Vagina (tissue), 2 donors: ENCODE measurements at places on chromosomes 4 and X.

GRCh38 chr4:182339221-182339641 is 96.0 kb downstream of the TENM3 start:
- DNase-seq = no peak

DNA sequence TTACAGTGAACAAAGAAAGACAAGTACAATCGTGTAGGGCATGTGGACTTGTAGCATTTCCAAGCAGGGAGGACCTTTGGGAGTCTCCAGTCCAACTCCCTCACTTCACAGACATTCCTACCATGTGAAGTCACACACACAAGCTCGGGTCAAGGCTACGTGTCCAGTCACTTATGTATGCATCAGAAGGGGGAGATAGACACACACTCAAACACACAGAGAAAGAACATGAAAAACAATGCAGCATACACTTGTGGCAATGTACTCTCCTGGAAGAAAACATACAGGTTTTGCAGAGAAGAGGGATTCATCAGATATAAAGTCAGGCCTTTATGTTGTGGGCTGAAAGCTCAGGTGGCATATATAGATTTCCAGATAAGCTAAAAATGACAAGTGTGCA is 136.1 kb upstream of the MID1 start:
- DNase-seq = no peak

- no peak for DNase-seq
Measured at GRCh38 chr4:156764846-156765245, 206.8 kb downstream of the PDGFC start.

DNA sequence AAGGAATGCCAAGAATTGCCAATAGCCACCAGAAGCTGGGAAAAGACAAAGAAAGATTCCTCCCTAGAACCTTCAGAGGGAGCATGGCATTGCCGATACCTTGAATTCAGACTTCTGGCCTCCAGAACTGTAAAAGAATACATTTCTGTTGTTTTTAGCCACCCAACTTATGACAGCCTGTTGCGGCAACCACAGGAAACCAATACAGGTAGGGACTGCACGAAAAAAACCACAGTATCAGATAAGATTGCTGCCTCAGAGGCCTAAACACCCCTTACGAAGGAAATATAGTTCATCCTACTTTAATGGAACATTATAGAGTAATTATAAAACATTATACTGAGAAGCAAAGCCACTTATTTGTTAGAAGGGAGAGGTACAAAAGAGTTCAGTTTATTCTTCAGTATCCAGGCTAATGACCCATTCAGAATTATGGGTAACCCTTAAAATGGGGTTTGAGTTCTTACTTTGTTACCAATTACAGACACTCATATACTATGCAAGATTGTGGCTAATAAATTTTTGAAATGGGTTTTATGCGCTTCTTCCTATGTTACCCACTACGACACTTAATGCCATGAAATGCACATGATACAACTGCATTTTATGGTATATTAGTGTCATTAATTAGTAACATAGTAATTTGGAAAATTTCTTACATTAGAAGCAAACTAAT is 37.4 kb upstream of the SMIM10L2A start:
- no peak for DNase-seq

GRCh38 chr4:24544208-24544988 is 40.0 kb downstream of the DHX15 start:
- DNase-seq = no peak

DNA sequence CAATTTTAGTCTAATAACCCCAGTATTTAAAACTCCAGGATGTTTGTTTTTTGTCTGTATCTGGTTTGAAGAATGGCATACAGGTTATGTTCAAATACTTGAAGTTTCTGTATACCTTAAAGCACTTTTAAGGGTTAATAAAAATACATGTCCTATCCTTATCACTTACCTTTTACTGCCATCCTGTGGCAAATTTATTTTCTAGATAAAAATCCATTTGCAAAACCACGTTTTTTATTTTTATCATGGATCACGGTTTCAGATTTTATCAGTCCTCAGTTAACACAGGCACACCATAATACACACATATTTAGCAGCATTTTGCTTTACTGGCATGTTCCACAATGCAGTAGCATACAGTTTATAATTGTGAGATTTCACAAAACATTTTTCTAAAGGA is 113.3 kb upstream of the H2AZ1 start:
- DNase-seq = no peak

GRCh38 chr4:71184195-71184781 is 154.5 kb upstream of the SLC4A4 start:
- no peak for DNase-seq

GRCh38 chr4:84569009-84569408 is 13.9 kb upstream of the CDS1 start:
- DNase-seq = no peak

DNA sequence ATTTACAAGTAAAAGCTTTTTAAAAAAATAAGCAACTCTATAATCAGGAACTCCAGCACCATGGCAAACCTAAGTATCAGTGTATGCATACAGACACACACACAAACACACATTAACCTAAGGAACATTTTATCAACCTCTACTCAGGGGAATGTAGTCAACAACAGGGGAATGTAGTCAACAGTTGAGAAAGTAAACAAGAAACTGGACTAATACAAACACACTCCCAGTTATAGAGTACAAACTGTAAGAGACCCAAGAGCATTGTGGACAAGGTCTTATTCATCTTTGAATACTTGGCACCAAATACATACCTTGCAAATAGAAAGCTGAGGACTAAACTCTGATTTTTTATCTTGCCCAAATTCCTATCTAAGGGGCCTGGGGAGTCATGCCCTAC is 36.2 kb downstream of the PAPSS1 start:
- no peak for DNase-seq

- no peak for DNase-seq
Measured at GRCh38 chr4:10078481-10079233, 37.9 kb downstream of the WDR1 start.

DNA sequence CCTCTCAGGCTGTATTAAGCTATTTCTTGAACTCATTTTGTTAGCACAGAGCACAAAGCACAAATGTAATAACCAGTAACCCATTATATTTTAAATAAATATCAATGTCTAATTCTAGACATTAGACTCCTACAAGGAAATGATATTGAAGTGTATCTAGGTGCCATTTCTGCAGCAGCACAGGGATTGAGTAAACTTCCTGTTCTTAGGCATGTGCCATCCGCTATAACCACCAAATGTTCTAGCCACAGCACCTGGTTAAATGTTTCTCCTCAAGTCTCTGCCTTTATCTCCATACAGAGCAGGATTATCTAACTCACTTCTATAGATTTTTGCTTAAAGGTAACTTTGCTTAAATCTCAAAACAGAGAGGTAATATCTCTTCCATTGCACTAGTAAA is 51.4 kb downstream of the SGMS2 start:
- DNase-seq = no peak
